D721Med (cell line): ENCODE measurements at places on chromosomes 2 and 18.

GRCh38 chr18:35348001-35348400 lies 3.8 kb upstream of the ZNF24 start:
- DNase-seq: no peak

DNA sequence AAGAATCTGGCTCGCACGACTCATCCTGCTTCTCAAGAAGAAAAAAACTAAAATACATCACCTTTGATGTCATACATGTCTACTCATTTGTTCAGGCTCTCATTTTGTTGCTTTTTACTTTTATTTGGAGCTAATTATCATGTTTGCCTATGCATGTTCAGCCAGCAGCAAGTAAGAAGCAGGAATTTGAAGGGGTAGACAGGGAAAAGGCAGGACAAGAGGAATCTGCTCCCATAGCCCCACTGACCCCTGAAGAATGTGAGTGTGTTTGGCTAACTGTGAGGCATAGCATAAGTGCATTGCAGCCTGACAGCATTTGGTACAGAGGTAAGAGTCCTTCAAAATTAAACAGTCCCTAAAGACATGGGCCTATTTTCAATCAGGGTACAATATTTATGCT lies 72.7 kb downstream of the NYAP2 start:
- DNase-seq: no peak

- DNase-seq: no peak
Observed at GRCh38 chr2:31693882-31694281, 113.1 kb upstream of the SRD5A2 start.

GRCh38 chr2:53129851-53130250 lies 637.8 kb upstream of the CHAC2 start:
- DNase-seq: no peak

GRCh38 chr2:188187726-188188125 lies 103.9 kb upstream of the GULP1 start:
- DNase-seq: no peak

- no peak for DNase-seq
Observed at GRCh38 chr2:66544258-66544657, 109.3 kb downstream of the MEIS1 start.

DNA sequence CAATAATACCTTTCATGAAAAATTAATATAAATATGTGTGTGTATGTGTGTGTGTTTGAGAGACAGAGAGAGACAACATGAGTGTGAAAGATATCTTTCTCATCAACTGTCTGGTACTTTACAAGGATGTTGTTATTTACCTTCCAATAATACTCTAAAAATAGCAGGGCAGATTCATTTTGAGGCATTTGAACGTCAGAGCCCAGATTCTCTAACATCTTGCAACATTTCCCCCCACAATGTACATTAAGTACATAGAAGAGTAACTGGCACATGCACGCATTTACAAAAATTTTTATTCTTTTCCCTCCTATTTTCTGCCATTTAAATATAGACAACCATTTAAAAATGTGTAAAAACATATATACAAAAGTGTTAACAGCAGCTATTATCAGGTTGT lies 100.9 kb downstream of the PID1 start:
- DNase-seq: no peak

GRCh38 chr2:102520801-102521200 lies 47.8 kb downstream of the SLC9A4 start:
- DNase-seq: no peak

GRCh38 chr2:19043893-19044292 lies 314.5 kb downstream of the OSR1 start:
- no peak for DNase-seq

GRCh38 chr2:203533676-203534591 lies 1.2 kb downstream of the RAPH1 start:
- DNase-seq: no peak

GRCh38 chr2:135386993-135387392 lies 144.0 kb downstream of the ZRANB3 start:
- DNase-seq: no peak

DNA sequence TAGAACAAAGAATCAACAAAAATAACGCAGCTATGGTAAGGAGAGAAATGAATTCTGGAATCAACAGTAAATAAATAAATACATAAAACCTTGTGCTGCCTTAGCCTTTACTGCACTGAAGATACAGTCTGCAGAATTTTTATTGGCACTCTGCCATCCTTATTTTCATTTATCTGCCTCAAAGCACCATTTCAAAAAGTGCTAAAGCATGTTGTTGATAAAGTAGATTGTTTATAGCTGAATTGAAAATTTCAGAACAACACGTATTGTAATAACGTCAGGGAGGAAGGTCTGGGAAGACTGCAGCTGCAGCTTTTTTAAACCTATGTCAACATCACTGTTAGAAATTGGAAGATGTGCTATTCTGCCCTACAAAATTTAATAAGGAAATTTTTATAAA lies 787.2 kb downstream of the PLCL1 start:
- no peak for DNase-seq
